ENCODE measurements at places on chromosomes 6 and 20. TPM values are rescaled to one million over a fixed set of nuclear protein-coding genes. Genes with fewer than 3 reads are reported as not detected.

The CLVS2 gene
- not detected for total RNA-seq

The CDSN gene
- not detected for total RNA-seq

DNA sequence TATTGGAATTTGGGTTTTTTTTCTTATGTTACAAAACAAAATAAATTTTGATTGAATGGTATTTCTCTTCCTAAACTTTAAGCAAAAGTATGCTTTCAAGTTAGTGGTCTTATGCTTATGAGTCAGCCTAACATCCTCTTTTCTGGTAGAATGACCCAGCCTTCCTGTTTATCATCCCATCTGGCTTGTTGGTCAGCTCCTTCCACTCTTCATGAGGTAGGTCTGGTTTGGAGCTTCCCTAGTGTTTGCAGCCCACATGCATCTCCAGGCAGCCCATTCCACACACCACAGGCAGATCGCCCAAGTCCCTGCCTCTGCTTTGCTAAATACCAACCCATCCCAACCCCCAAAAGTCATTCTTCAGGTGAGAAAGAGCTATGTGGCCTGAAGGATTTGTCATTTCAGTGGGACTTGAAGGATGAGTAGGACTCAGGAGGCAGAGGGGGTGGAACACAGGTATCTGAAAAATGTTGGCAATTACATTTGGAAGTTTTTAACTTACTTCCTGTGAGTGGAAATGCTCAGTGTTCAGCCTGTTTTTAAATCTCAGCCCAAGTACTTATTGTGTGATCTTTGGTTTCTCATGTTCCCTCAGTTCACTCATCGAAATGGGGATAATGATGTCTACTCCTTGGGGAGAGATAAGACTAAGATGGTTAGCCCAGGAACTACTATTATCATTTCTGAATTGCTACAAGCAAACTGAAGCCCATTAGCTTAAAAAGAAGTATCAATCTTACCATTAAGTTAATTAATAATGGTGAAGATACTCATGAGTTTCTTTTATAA is 294.0 kb downstream of the ADGB start:
- no peak for DNase-seq

GRCh38 chr20:17533396-17533795 is 2.2 kb upstream of the BFSP1 start:
- DNase-seq: peak; percentile 22

GRCh38 chr6:105588123-105588710 is 185.3 kb upstream of the PREP start:
- DNase-seq: no peak

GRCh38 chr6:86686496-86686895 is 250.8 kb upstream of the HTR1E start:
- DNase-seq: no peak

DNA sequence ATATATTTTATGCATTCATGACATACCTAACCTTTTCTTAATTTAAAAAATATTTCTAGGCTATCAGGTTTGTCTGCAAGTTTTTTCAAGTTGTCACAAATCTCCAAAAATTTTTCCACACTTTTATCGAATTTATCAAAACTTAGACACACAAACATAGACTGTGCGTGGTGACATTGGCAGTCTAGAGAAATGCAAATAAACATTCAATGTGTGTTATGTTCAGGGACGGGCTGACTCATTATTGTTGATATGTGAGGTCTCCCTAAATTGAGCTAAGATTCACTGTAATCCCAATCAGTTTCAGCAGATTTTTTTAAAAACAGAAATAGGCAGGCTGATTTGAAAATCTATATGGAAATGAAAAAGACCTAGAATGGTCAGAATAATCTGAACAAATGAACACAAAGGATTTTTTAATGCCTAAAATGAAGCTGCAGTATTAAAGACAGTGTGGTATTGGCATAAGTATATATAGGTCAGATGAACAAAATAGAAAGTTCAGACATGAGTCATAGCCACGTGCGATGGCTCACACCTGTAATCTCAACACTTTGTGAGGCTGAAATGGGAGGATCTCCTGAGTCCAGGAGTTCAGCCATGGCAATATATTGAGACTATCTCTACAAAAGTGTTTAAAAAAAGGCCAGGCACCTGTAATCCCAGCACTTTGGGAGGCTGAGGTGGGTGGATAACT is 19.2 kb downstream of the BLTP3A start:
- peak; percentile 57 for DNase-seq

The CGA gene
- total RNA-seq: not detected

DNA sequence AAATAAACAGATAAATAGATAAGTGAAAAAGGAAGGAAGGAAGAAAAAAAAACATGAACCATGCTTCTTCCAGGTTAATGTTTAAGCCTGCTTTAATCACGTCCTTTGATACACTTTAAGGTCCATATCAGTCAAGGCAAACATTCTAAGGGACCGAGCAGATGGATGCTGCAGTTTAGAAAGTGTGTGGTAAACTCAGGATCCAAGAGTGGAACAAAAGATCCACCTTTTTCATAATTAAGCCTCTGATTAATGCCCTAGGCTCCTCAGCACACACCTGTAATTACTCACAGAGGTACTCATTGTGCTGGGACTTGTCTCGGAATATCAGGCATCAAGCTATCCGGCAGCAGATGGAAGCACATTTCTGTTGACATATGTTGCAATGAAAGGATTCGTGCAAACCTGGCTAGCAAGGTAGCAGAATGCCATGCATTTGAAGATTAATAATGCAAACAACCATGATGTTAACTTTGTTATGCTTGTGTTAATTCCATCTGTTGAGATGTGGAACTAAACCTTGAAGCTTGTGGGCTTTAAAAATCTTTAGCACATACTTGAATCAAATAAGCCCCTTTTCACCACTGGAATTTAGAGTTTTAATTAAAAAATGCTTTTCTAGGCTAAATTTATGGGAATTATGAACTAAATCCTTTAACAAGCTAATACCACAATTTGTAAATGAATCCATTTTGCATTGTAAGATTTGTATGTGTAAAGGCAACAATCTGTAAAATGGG is 163.7 kb downstream of the RALGAPA2 start:
- no peak for DNase-seq

DNA sequence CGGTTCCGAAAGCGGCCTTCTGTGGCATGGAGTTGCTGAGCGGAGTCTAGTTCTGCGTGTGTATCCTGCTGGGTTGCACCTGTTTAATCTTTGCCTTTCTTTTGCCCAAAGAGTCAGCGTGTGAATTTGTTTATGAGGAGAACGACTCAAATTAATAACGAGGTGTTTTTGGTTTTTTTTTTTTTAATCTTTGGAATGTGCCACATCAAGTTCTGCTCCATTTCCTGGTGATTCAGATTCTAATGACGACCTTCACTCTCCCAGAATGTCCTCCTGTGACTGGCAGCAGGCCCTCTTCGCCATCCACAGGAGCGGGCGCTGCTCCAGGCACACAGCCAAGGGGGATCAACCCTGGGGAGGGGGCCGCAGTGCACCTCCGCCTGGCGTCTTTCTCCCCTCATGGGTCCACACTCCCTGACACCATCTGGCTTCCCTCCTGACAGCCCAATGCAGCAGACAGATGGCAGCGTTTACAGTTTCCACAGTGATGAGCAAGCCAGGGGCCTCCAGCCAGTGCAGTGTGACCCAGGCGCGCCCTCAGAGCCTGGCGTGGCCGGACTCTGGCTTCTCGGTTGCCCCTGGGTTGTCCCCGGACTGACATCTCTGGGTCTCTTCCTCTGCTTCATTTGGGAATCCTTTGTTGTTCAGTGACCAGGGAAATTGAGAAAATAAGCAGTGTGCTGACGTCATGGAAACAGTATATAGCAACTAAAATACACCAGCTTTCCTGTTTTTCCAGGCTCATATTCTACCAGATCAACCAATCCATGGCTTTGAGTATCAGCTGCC is 27.5 kb upstream of the AFDN start:
- no peak for DNase-seq

DNA sequence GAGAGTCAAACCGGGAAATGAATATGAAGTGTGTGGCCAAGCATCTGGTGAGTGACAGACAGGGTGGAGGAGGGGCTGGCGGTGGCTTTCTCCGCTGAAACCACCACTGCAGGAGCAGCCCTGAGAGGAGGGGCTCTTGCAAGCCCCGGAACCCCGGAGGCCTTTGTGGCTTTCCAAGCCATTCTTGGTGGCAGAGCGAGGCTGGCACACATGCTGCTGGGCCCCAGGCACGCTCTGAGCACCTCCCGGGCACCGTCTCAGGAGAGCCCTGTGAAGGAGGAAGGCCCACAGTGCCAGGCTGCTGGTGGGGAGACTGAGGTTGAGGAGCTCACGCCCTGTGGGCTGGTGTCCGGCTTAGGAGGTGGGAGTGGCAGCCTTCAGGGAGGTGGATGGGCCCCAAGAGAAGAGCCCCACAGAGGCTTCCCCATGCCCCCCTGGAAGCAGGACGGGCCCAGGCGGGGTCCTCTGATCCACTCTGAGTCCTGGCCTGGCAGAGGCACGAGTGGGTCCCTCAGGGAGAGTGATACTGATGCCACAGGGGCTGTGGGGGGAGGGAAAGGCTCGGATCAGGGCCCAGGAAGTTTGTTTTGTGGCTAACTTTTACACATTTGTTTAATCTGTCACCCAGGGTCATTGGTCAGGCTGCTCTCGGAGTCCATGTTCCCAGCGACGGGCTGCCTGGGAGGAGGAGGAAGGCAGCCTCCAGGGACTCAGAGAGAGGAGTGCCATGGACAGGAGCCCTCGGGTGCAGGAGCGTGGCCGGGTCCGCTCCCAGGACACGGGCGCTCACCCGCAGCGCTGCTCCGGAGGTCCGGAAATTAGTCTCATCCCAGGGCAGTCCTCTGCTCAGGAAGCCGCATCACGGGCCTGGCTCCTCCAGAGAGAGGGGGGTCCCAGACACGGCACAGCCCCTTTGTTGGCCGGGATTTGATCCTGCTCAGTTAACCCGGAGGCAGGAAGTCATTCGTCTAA is 170.7 kb downstream of the ERMARD start:
- peak; percentile 68 for DNase-seq

The WFDC10B gene
- not detected for total RNA-seq

The ASCC3 gene
- 52.9 TPM for total RNA-seq

DNA sequence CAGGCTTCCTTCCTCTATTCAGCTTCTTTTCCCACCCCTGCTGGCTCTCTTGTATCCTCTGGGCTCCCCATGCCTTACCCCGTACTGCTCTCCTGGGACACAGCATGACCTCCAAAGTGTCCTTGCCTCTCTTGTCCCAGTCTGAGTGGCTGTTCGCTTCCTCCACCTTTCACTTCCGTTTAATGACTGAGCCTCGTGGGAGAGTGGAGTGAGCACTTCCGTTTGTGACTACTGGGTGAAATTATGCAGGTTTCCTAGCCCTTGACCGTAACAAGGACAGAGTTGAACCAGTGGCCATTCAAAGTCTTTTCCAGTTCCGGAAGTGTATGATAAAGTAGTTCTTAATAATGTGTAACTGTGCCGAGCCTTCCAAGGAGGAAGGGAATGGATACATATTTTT is 109.2 kb downstream of the ARID1B start:
- no peak for DNase-seq

DNA sequence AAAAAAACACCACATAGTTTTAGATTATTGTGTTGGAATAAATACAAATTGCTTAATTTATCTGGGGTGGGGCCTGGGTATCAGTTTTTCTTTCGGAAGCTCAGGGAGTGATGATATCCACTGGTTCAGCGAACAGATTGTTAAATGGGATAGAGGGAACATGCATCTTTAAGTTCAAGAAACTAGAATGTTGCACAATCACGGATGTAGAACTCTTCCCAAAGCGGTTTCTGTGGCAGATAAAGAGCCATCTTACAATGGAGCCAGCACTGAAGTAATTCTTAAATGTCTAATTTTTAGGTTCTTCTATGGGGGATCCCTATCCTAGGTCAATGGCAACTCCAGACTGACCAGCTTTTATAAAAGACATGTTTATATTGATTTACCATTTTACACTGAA is 9.7 kb upstream of the RMND1 start:
- DNase-seq: no peak

The PKIB gene
- total RNA-seq: 0.52 TPM

The COL9A3 gene
- not detected for total RNA-seq

- no peak for DNase-seq
These were observed 266.0 kb downstream of the PAX1 start for GRCh38 chr20:21971436-21971835.

The HLA-DMA gene
- total RNA-seq: 10.2 TPM

The RAET1L gene
- not detected for total RNA-seq

DNA sequence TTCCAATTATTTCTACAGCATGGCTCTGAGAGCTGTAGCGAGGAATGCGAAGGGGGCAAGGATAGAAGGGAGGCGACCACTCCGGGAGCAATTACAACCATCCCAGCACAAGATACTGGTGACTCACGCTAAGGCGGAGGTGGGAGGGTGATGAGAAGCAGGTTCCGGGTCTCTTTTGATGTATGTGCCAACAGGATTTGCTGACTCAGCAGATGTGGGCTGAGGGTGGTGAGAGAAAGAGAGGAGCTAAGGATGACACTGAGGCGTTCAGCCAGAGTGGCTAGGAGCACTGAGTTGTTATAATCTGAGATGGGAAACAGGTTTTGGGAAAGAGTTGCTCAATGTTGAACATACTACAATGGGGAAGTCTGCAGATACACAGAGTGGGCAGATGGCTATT is 9.3 kb upstream of the TXNDC5 start:
- peak; percentile 79 for DNase-seq

DNA sequence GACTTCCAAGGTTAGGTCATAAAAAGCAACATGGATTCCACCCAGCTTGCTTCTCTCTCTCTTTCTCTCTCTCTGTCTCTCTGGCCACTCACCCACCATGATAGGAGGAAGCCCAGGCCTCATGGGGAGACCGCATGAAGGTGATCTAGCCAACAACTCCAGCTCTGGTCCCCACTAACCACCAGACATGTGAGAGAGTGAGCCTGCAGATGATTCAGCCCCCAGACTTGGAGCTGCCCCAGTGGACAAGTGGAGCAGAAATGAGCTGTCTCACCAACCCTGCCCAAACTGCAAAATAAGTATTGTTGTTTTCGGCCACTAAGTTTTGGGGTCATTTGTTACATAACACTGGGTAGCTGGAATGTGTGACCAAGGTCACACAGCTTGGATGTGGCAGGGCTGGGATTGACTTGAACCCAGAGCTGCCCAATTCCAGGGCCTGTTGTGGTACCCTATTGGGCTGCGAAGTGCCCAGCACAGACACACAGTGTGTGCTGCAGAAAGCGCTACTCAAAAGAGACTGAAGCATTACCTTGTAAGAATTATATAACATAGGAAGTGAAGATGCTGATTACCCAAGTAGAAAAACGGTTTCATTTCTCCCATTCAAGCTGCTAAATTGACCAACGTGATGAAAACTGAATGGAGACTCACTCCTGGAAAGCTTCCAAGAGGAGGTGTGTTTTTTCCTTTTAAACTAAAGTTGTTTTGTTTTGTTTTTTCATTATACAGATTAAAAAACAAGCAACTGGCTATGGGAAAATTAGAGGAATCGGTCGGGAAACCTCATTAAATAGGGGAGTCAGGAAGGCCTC is 9.1 kb upstream of the TLDC2 start:
- DNase-seq: no peak

The PACSIN1 gene
- total RNA-seq: 0.10 TPM

- DNase-seq: no peak
These were observed 18.9 kb downstream of the C6orf132 start for GRCh38 chr6:42123379-42124103.

The KCTD20 gene
- 48.0 TPM for total RNA-seq

- DNase-seq: no peak
These were observed 95.6 kb downstream of the RAMACL start for GRCh38 chr6:166490671-166491500.

- no peak for DNase-seq
These were observed 220.3 kb upstream of the LRFN2 start for GRCh38 chr6:40807484-40807883.

Data from activated CD4-positive, alpha-beta memory T cell treated with anti-CD3 and anti-CD28 coated beads for 36 hours (primary cell).